Hindlimb muscle (tissue), 1 donor: ENCODE measurements at places on chromosomes 1 and 21.

DNA sequence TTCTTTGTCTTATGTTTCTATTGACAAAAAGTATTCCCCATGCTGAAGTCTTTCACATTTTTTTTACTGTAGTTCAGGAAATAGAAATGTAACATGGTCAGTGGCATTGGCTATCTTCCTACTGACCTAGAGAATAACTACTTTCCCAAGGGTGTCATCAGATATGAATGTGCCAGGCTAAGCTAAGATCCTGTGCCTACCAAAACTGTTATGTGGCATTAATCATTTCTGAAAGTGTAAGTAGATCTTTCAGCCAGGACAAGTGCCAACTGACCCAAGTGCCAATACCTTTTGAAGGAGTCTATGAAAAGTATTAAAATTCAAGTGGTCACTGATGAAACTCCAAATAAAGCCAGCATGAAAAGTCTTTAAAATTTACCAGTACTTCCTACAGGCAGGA is 165.3 kb downstream of the TNFSF18 start:
- no peak for DNase-seq

- DNase-seq: no peak
These were observed 24.1 kb upstream of the MPZL1 start for GRCh38 chr1:167697667-167698141.

- no peak for DNase-seq
These were observed 754 bp upstream of the NPPA start for GRCh38 chr1:11848373-11848700.

DNA sequence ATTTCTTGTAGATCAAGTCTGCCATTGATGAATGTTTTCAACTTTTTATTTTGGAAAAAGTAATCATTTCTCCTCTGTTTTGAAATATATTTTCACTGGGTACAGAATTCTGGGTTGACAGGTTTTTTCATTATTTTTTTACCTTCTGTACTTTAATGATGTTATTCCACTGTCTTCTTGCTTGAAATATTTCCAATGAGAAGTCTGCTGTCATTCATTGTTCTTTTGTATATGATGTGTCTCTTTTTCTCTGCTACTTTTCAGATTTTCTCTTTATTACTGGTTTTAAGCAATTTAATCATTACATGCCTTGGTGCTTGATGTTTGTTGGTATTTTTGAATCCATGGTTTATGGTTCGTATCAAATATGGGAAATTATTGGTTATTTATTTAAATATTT is 22.4 kb upstream of the FOXO6 start:
- no peak for DNase-seq

DNA sequence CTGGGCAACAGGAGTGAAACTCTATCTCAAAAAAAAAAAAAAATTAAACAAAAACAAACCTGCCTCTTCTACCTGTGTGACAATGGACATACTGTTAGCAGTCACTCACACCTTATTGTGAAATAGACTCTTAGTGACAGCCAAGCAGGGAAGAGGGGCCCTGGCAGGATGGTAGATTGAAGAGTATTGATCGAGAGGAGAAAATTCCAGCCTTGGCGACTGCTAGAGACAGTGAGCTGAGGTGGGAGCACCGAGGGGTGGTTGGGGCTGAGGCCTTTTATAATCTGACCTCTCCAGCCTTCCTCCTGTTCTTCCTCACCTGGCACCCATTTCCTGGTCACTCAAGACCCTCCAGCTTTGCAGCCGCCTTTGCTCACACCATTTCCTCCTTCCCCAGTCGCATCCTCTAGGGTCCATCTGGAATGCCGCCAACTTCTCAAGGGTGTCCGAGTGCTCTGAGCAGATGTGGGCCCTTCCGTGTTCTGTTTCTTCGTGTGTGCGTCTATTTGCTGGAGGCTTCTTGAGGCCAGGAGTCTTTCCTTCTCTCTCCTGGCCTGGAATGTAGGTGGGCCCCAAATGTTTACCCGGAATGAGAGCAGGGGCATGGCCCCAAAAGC is 196.9 kb upstream of the TMEM51 start:
- DNase-seq: no peak

GRCh38 chr1:153217212-153217611 is at the start of gene PRR9:
PRR9 (plus strand) TSS chr1:153217584; CDS start chr1:153218145, 561 bp downstream.
- no peak for DNase-seq

DNA sequence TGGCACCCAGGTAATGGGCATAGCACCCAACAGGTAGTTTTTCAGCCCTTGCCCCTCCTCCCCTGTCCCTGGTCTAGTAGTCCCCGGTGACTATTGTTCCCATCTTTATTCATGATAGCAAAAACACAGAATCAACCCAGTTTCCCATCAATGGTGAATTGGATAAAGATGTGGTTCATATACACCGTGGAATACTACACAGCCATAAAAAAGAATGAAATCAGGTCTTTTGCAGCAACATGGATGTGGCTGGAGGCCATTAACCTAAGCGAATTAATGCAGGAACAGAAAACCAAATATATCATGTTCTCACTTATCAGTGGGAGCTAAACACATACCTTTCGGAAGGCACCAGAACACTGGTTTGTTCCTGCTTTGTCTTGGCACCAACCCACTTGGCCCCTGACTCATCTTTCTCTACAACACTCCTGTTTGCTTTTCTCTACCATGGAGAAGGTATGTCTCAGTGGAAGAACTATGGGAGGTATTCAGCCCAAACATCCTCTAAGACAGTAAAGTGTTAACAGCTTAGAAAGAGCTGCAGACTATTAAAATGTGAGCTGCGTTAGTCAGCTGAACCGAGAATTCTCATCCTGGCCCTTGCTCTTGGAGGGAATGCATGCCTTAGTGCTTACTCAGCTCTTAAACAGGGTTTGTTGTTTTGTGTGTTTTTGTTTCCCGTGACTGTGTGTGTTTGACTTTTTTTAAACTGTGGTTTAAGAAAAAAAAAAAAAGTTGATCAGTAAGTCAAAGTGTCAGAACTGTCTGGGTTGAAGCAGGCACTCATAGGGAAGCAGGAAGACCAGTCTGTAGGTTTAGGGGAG is 203.0 kb downstream of the TOMM20 start:
- DNase-seq: peak; percentile 43

- DNase-seq: no peak
These were observed 27.6 kb downstream of the CRP start for GRCh38 chr1:159686599-159687299.
